Amygdala (tissue), 56 donors: ENCODE measurements at places on chromosomes 2 and 18.

GRCh38 chr2:168920504-168921157 is 19.5 kb downstream of the G6PC2 start:
- no peak for DNase-seq

DNA sequence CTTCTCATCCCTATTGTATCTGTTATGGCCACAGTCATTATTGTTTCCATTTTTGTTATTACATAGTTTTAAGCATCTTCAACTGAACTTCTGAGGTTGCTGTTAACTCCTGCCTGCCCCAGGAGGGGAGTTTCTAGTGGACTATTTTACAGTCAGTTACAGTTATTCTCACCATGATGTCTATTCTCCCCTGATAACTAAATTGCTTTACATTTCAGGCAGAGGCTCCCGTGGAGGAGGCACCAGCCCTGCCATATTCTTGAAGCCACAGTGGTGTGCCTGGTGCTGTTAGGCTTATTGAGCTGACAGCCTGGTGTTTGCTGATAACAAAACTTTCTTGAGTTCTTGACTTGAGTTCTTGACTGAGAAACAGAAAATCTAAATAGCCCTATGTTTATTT is 256.4 kb downstream of the TFCP2L1 start:
- no peak for DNase-seq

- DNase-seq, result no peak
These were observed 177.3 kb upstream of the ARL4C start for GRCh38 chr2:234673961-234674759.

DNA sequence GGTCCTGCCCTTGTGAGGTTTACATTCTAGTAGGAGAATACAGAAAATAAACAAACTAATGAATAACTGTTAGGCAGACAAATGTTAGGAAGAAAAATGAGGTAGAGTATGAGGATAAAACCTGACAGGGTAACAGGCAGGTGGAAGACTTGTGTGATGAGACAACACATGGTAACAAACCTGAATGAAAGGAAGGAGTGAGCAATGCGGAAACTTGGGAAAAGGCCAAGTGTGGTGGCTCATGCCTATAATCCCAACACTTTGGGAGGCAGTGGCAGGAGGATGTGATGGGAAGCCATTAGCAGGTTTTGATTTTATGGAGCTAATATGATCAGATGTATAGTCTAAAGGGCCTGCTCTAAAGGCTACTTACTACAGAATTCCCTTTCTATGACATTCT is 74.2 kb downstream of the INO80D start:
- no peak for DNase-seq

- no peak for DNase-seq
These were observed 435.7 kb downstream of the ZEB2 start for GRCh38 chr2:144084114-144084661.
